ENCODE measurements at places on chromosomes 16 and 17.

DNA sequence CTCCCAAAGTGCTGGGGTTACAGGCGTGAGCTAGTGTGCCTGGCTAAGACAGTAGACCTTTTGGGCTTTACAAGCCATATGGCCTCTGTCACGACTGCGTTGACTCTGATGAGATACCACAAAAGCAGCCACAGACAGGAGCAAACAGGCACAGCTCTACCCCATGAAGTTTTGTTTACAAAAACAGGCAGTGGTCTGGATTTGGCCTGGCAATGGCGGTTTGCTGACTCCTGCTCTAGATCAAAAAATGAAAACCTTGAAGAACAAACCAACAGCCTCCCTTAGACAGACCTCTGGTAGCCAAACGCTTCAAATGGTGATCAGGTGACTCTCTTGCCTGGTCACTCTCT is 20.7 kb downstream of the SLC43A2 start:
- no peak for DNase-seq

DNA sequence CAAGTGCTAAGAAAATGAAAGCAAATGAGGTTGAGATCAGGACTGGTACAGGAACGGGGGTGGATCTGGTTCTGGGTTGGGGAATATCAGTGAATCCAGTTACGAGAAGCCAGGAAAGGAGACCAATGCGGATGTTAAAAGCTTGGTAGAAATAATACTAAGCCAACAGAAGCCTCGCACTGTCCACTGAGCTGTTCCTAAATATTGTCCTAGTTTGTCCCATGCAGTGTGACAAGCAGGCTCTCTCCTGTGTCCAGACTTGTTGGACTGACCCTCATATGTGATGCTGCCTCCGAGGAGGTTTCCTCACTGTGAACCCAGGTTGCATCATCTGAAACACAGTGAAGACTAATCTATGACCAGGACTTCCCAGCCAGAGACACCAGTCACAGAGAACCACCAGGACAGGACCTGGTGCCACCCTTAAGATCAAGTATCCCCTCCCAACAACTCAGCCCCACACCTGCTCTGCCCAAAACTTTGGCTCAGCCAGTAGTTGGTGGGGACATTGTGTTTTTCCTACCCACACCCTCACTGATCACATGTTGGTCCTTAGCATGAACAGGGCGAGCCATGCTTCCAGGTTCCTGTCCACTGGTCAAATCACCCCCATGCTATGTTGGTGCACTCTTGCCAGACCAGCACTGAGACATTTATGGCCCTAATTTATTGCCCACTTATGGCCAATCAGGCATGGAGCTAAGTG is 32.7 kb upstream of the SCNN1B start:
- DNase-seq: no peak

DNA sequence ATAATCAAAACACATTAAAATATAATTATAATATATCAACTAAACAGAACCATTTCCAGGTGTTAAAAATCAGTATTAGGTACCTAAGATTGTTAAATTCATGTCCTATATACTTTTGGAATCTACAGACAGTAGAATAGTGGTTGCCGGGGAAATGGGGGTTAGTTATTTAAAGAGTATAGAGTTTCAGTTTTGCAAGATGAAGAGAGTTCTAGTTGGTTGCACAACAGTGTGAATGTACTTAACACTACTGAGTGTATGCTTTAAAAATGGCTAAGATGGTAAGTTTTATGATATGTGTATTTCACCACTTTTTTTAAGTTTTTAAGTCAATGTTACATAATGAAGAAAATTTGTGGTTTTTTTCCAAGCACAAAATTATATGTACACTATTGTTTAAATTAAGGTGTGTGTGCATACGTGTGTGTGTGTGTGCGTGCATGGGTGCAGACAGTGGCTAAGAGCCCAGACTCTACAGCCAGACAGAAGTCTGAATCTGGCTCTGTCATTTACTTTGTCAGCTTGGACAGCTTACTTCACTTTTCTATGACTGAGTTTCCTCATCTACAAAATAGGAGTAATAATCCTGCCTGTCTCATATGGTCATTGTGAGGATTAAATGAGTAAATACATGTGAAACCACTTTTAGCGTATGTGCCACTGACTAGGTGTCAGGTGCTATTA is 25.3 kb upstream of the PHAF1 start:
- DNase-seq: no peak

DNA sequence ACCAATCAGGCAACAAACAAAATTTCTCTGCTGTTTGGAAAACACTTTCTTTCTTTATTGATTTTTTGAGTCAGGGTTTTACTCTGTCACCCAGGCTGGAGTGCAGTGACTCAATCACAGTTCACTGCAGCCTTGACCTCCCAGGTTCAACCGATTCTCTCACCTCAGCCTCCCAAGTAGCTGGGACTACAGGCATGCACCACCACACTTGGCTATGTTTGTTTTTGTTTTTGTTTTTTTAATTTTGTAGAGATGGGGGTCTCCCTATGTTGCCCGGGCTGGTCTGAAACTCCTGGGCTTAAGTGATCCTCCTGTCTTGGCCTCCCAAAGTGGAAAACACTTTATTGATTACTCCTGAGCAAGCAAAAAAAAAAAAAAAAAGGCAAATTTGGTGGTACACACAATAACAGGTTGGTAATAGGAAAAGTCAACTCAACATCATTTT is 276.4 kb downstream of the SOX9 start:
- DNase-seq: no peak

GRCh38 chr16:19588661-19589060 is 33.2 kb downstream of the VPS35L start:
- no peak for DNase-seq

- DNase-seq: no peak
These were observed 294.2 kb upstream of the SALL1 start for GRCh38 chr16:51445250-51445649.

DNA sequence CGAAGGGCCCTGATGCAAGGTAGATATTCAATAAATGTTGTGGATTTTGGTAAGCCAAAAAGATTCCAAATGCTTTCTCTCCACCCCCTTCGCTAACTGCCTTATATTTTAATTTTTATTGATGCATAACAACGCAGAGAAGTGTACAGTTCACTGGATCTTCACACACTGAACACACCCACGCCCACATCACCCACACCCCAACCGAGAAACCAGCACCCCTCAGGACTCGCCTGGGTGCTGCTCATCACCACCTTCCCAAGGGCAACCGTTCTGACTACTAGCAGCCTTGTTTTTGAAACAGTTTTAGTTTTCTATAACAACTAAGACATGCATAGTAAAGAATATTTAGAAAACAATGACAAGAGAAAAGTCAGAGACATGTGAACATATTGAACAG is 9.1 kb upstream of the PLCG2 start:
- DNase-seq: no peak

- no peak for DNase-seq
These were observed 369.5 kb upstream of the HSBP1 start for GRCh38 chr16:83438326-83438725.

GRCh38 chr17:351449-351738 is 1.2 kb downstream of the RPH3AL start:
- DNase-seq: no peak

All from hematopoietic multipotent progenitor cell (in vitro differentiated cells).